Type B pancreatic cell (in vitro differentiated cells): ENCODE measurements at places on chromosomes 11 and 22. TPM values are rescaled to one million over a fixed set of nuclear protein-coding genes. Genes with fewer than 3 reads are reported as not detected.

GRCh38 chr11:86136538-86136937 lies 67.7 kb upstream of the PICALM start:
- DNase-seq = no peak
- H3K4me1 ChIP-seq = no peaks in the 10 kb centered on the region
- no peaks in the 10 kb centered on the region for H3K27me3 ChIP-seq
- no peak overlapping the region for H3K27ac ChIP-seq
- H3K36me3 ChIP-seq = no peaks in the 10 kb centered on the region
- H3K4me3 ChIP-seq = no peak overlapping the region

GRCh38 chr11:8030526-8031247 lies 43.5 kb downstream of the EIF3F start:
- H3K27me3 ChIP-seq = peaks cover 29% of the 10 kb centered on the region
- peaks cover 24% of the 10 kb centered on the region for H3K4me1 ChIP-seq
- DNase-seq = no peak
- no peaks in the 10 kb centered on the region for H3K36me3 ChIP-seq
- H3K4me3 ChIP-seq = no peak overlapping the region

- DNase-seq = no peak
- no peaks in the 10 kb centered on the region for H3K27me3 ChIP-seq
- H3K4me1 ChIP-seq = peaks cover 4% of the 10 kb centered on the region
- no peak overlapping the region for H3K27ac ChIP-seq
These were observed 2.4 kb downstream of the C22orf15 start for GRCh38 chr22:23764899-23765881.

GRCh38 chr22:26927821-26928220 lies 270.4 kb downstream of the MIAT start:
- H3K4me3 ChIP-seq = no peak overlapping the region
- H3K4me1 ChIP-seq = no peaks in the 10 kb centered on the region
- no peak overlapping the region for H3K27ac ChIP-seq
- no peak for DNase-seq
- H3K36me3 ChIP-seq = no peaks in the 10 kb centered on the region
- H3K27me3 ChIP-seq = peaks cover 47% of the 10 kb centered on the region

GRCh38 chr11:72712168-72712751 lies 38.0 kb upstream of the PDE2A start:
- H3K4me3 ChIP-seq = peak overlapping the region; percentile 37
- peak overlapping the region; percentile 25 for H3K27ac ChIP-seq
- no peaks in the 10 kb centered on the region for H3K27me3 ChIP-seq
- peaks cover 26% of the 10 kb centered on the region for H3K4me1 ChIP-seq

DNA sequence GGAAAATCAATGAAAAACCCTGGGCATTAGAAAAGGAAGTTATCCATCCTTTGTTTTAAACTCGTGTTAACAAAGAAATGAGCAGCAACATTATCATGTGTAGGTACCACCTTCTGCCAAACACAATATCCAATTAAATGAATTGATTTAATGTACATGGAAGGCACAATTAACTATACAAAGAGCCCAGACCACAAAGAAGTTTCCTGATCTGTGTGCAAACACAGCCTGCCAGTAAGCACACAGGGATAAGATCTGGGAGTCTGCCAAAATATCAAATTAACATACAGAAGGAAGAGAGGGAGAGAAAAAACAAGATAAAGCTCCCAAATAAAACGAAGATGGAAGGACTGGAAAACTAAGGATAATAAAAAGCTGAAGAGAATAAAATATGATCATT lies 54.1 kb upstream of the SLC25A1 start:
- H3K27me3 ChIP-seq = no peaks in the 10 kb centered on the region
- H3K4me3 ChIP-seq = no peak overlapping the region
- peaks cover 15% of the 10 kb centered on the region for H3K36me3 ChIP-seq
- H3K4me1 ChIP-seq = no peaks in the 10 kb centered on the region

- H3K27me3 ChIP-seq = peaks cover 8% of the 10 kb centered on the region
- DNase-seq = no peak
- no peak overlapping the region for H3K4me3 ChIP-seq
- H3K4me1 ChIP-seq = no peaks in the 10 kb centered on the region
- no peak overlapping the region for H3K27ac ChIP-seq
These were observed 44.0 kb upstream of the OPCML start for GRCh38 chr11:133576351-133576750.

GRCh38 chr22:46033256-46034200 lies 56.6 kb upstream of the WNT7B start:
- no peak overlapping the region for H3K4me3 ChIP-seq
- no peak overlapping the region for H3K27ac ChIP-seq
- no peak for DNase-seq
- H3K4me1 ChIP-seq = peaks cover 14% of the 10 kb centered on the region
- H3K36me3 ChIP-seq = no peaks in the 10 kb centered on the region
- peaks cover 4% of the 10 kb centered on the region for H3K27me3 ChIP-seq

- no peak for DNase-seq
- H3K36me3 ChIP-seq = no peaks in the 10 kb centered on the region
- no peak overlapping the region for H3K4me3 ChIP-seq
- no peak overlapping the region for H3K27ac ChIP-seq
These were observed 8.0 kb upstream of the TPCN2 start for GRCh38 chr11:69040581-69041260.

DNA sequence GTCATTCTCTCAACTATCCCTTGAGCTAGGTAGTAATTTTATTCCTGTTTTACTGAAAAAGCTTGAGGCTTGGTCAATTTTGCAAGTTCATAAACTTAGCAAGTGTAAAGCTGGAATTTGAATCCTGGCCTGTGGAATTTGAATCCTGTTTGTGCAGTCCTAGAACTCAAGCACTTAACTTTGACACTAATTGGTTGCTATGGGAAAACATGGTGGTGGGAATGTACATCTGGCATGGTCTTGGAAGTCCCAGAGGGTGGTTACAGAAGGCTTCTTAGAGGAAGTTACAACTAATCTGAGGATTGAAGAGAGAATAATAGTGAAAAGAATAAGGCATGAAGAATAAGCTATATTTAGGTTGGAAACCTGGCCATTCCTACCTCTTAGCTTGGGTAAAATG lies 66.5 kb upstream of the LIN7C start:
- H3K27ac ChIP-seq = no peak overlapping the region
- peaks cover 10% of the 10 kb centered on the region for H3K4me1 ChIP-seq
- H3K4me3 ChIP-seq = no peak overlapping the region
- no peaks in the 10 kb centered on the region for H3K36me3 ChIP-seq

DNA sequence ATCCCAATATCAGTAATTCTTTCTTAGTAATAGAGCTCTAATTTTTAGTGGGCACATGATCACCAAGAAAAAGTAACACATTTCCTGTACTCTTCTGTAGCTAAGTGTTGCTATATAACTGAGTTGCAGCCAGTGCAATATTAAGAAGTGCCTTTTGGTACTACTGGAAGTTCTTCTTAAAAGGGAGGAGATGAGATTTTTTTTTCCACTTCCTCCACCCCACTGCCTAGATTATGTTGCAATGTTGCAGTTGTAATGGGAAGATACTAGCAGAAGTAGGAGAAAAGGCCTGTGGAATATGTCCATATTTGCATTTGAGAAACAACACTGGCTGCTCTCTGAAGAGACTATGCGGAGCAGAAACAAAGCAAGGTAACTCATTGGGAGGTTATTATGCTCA lies 280.6 kb upstream of the ANO5 start:
- H3K27me3 ChIP-seq = peaks cover 2% of the 10 kb centered on the region
- no peaks in the 10 kb centered on the region for H3K4me1 ChIP-seq
- H3K36me3 ChIP-seq = no peaks in the 10 kb centered on the region
- no peak overlapping the region for H3K27ac ChIP-seq
- no peak for DNase-seq

DNA sequence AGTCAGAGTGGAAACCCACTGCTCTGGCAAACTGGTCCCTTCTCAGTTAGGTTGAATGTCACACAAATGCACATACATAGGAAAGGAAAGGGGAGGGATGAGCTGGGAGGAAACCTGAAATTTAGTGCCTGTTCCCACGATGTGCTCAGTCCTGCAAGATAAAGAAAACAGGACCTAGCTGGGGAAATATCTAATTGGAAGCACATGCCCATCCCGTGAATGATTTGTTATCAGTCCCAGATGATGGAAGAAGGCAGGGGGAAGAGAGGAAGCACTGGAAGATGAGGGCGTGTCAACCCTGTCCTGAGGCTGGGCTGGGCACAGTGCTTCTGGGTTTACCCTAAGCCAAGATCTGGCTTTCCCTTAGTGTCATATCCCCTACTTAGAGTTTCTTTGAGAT lies 173.9 kb downstream of the NAV2 start:
- peaks cover 16% of the 10 kb centered on the region for H3K4me1 ChIP-seq
- peaks cover 23% of the 10 kb centered on the region for H3K36me3 ChIP-seq
- no peak overlapping the region for H3K4me3 ChIP-seq

- no peak overlapping the region for H3K4me3 ChIP-seq
- H3K4me1 ChIP-seq = no peaks in the 10 kb centered on the region
- no peak for DNase-seq
- H3K27ac ChIP-seq = no peak overlapping the region
- H3K36me3 ChIP-seq = no peaks in the 10 kb centered on the region
- H3K27me3 ChIP-seq = no peaks in the 10 kb centered on the region
These were observed 13.4 kb upstream of the SEPTIN5 start for GRCh38 chr22:19700790-19701419.

- H3K4me3 ChIP-seq = no peak overlapping the region
- no peak for DNase-seq
- no peak overlapping the region for H3K27ac ChIP-seq
These were observed 386.7 kb downstream of the TBC1D22A start for GRCh38 chr22:47148956-47149728.

GRCh38 chr11:50088231-50088630 lies 55.6 kb downstream of the OR4C45 start:
- no peaks in the 10 kb centered on the region for H3K36me3 ChIP-seq
- no peak overlapping the region for H3K4me3 ChIP-seq
- no peak overlapping the region for H3K27ac ChIP-seq
- no peaks in the 10 kb centered on the region for H3K4me1 ChIP-seq
- H3K27me3 ChIP-seq = no peaks in the 10 kb centered on the region

- H3K4me3 ChIP-seq = peak overlapping the region; percentile 93
- peak; percentile 70 for DNase-seq
- H3K36me3 ChIP-seq = peaks cover 29% of the 10 kb centered on the region
These were observed 647 bp downstream of the SWAP70 start for GRCh38 chr11:9664276-9665171.

GRCh38 chr11:74311352-74311926 lies at the start of gene P4HA3:
Gene P4HA3, minus strand, starts transcription at chr11:74311640. Its CDS starts 29 bp downstream, at chr11:74311611.
- no peaks in the 10 kb centered on the region for H3K36me3 ChIP-seq
- peak within 1 kb of the TSS; percentile 82 for H3K4me3 ChIP-seq
- H3K27me3 ChIP-seq = peaks cover 63% of the 10 kb centered on the region
- no peak within 1 kb of the TSS for H3K27ac ChIP-seq
- H3K4me1 ChIP-seq = no peaks in the 10 kb centered on the region

- H3K27ac ChIP-seq = peak overlapping the region; percentile 92
- H3K4me1 ChIP-seq = peaks cover 27% of the 10 kb centered on the region
- peak overlapping the region; percentile 96 for H3K4me3 ChIP-seq
These were observed 557 bp downstream of the PACSIN2 start for GRCh38 chr22:43014316-43014868.

DNA sequence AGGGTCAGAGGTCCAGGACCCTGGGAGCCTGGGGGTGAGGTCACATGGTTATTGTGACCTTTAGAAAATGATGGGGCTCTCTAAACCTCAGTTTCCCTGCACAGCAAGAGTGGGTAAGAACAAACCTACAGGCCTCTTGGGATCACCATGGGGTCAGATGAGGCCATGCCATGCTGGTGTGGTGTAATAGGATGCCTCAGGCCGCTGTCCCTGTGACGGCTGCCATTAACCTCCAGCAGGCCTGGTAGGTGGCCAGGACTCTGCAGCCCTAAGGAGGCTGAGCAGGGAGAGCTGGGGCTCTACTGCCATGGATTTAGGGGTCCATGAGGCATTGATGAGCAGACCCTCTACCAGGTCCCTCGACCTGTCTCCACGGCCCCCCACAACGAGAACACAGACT lies 265.5 kb downstream of the CTTN start:
- H3K27ac ChIP-seq = no peak overlapping the region
- peaks cover 8% of the 10 kb centered on the region for H3K36me3 ChIP-seq
- no peak overlapping the region for H3K4me3 ChIP-seq
- peaks cover 10% of the 10 kb centered on the region for H3K4me1 ChIP-seq
- DNase-seq = no peak
- peaks cover 17% of the 10 kb centered on the region for H3K27me3 ChIP-seq

DNA sequence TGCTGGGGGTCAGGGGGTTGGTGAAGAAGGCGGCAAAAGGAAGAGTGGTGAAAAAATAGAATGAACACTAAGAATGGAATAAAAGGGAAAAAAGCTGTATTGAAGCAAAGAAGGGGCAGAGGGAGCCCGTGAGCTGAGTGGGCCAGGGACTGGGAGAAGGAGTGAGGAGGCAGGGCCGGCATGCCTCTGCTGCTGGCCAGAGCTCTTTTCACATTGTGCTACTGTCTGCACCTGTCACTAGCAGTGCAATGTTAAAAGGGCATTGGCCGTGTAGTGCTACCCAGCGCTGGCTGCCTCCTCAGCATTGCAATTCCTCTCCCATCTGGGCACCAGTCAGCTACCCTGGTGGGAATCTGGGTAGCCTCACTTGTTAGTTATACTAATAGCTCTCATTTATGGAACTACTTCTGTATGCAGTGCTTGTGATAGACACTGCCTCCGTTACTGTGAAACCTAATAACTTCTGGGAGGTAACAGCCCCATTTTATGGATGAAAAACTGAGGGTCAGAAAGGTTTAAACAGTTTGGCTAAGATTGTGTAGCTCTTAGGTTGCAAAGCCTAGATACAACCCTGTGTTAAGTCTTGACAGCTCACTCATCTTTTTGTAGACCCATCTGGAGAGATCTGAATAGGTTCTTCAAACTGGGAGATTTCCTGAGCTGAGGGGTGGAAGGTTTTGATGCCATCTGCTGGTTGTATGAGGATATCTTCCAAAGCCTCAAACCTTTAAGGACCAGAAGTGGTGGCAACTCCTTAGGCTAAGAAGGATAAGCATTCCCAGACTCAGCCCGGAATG lies 8.5 kb downstream of the YPEL4 start:
- DNase-seq = no peak
- H3K4me3 ChIP-seq = peak overlapping the region; percentile 98
- peaks cover 53% of the 10 kb centered on the region for H3K4me1 ChIP-seq
- peak overlapping the region; percentile 98 for H3K27ac ChIP-seq

DNA sequence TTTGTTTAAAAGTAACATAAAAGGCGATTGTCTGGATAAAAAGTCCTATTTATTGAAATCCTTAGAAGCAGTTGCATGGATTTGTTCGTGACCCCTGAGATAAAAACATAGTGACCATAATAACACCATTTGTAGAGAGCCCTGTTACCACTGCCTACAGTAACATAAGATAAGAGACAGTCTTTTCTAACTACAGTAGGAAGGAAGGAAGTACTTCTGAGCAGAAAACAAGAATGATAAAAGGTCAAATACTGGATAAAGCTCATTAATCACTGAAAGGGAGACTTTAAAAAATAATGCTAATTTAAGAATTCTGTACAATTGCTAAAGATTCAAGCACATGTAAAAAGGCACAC lies 47.1 kb upstream of the SOX6 start:
- DNase-seq = no peak
- no peak overlapping the region for H3K4me3 ChIP-seq
- no peaks in the 10 kb centered on the region for H3K36me3 ChIP-seq
- H3K27ac ChIP-seq = no peak overlapping the region
- H3K27me3 ChIP-seq = no peaks in the 10 kb centered on the region

- H3K4me1 ChIP-seq = peaks cover 27% of the 10 kb centered on the region
- H3K27ac ChIP-seq = no peak overlapping the region
- DNase-seq = no peak
- no peaks in the 10 kb centered on the region for H3K27me3 ChIP-seq
- H3K4me3 ChIP-seq = no peak overlapping the region
These were observed 24.1 kb upstream of the TSKU start for GRCh38 chr11:76759092-76759491.

Gene TIGD3
- total RNA-seq = 1.2 and 1.3 TPM in 2 replicates

Gene TREH
- total RNA-seq = 0.33 and 0.41 TPM in 2 replicates

Gene CLTCL1
- total RNA-seq = 2.4 and 11.6 TPM in 2 replicates

Gene TCF20
- 56.5 and 65.1 TPM in 2 replicates for total RNA-seq

Gene DEFB108B
- total RNA-seq = not detected in 2 replicates

Gene GPR83
- total RNA-seq = 0.36 and 0.43 TPM in 2 replicates

Gene MRGPRX4
- not detected in 2 replicates for total RNA-seq

Gene ACTN3
- total RNA-seq = 0.57 and 2.6 TPM in 2 replicates

Gene KRTAP5-7
- total RNA-seq = not detected in 2 replicates

Gene OAF
- 17.1 and 67.5 TPM in 2 replicates for total RNA-seq

Gene TTC36
- total RNA-seq = 1.6 and 1.8 TPM in 2 replicates

Gene IFITM10
- total RNA-seq = 3.4 and 7.4 TPM in 2 replicates
